ENCODE measurements at places on chromosomes 1 and 21. TPM values are rescaled to one million over a fixed set of nuclear protein-coding genes. Genes with fewer than 3 reads are reported as not detected.

Gene GPATCH2
- total RNA-seq = 8.4 TPM

Gene MX1
- total RNA-seq = 2.5 TPM

Gene LINGO4
- not detected for total RNA-seq

Gene GNAT2
- 0.17 TPM for total RNA-seq

Gene CHIA
- not detected for total RNA-seq

Gene ITLN2
- total RNA-seq = 0.85 TPM

Gene HSD11B1
- 0.42 TPM for total RNA-seq

Gene PRR9
- total RNA-seq = not detected

Gene PTPN22
- not detected for total RNA-seq

Gene CADM3
- 0.09 TPM for total RNA-seq

Gene RNU1-2
- total RNA-seq = not detected

Gene KRTAP12-2
- not detected for total RNA-seq

Gene RGS13
- not detected for total RNA-seq

Gene TCHH
- 0.31 TPM for total RNA-seq

Gene OLIG1
- not detected for total RNA-seq

Gene PTGFR
- total RNA-seq = not detected

Gene CLDN19
- not detected for total RNA-seq

Gene PPT1
- 65.5 TPM for total RNA-seq

Gene TSPAN2
- 1.3 TPM for total RNA-seq

Gene TCEA3
- total RNA-seq = 0.46 TPM

Gene NUP210L
- total RNA-seq = not detected

Gene TSEN15
- 31.2 TPM for total RNA-seq

Gene LCE1D
- not detected for total RNA-seq

Gene ACOT11
- 2.5 TPM for total RNA-seq

Gene ANXA9
- total RNA-seq = 0.92 TPM

Gene FAM72D
- total RNA-seq = 6.9 TPM

Gene CHAF1B
- 11.8 TPM for total RNA-seq

Gene SLC9C2
- not detected for total RNA-seq

Gene LRRN2
- 15.3 TPM for total RNA-seq

Gene DHX9
- 157 TPM for total RNA-seq

Gene PPCS
- 35.2 TPM for total RNA-seq

Gene ZMYND12
- total RNA-seq = 0.41 TPM

Gene ZNF644
- total RNA-seq = 21.4 TPM

Gene CR1L
- not detected for total RNA-seq

Gene OR6N2
- total RNA-seq = not detected

Gene LCE2A
- not detected for total RNA-seq

Gene RNU1-1
- total RNA-seq = not detected

Gene SPAG17
- not detected for total RNA-seq

Gene LYPD8
- not detected for total RNA-seq

Gene S100A7A
- total RNA-seq = not detected

Gene CSF3R
- total RNA-seq = not detected

Gene PRAMEF20
- not detected for total RNA-seq

Gene KMO
- 1.0 TPM for total RNA-seq

Measured in A549 treated with Mapracorat at 1 μM for 4 hours (cell line).